ENCODE measurements at places on chromosomes 2 and 18.

- no peak for DNase-seq
These were observed 89.7 kb downstream of the TMEM247 start for GRCh38 chr2:46569061-46569560.

DNA sequence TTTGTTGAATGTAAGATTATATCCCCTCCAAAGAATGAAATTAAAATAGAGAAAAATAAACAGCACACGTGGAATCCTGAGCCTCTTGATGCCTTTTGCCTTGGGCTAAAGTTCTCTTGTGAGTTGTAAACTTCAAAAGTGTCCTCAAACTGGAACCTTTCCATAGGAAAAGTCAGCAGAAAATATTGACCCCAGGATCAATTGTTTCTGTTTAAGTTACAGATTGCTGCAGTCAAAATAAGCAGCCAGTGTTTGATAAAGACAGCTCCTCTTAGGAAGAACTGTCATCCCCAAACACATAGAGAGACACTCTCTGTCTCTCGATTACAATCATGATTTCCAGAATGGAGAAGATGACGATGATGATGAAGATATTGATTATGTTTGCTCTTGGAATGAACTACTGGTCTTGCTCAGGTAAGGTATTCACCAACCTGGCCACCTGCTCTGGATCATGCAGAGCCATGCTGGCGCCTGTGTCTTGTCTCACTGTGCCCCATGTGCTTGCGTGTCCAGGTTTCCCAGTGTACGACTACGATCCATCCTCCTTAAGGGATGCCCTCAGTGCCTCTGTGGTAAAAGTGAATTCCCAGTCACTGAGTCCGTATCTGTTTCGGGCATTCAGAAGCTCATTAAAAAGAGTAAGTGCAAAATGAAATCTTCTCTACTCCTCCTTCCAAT, at the start of gene SPP2:
SPP2 (plus strand) TSS at position 248 of the 681 bp plus-strand sequence; CDS start at position 333, 85 bp downstream.
- no peak for DNase-seq

DNA sequence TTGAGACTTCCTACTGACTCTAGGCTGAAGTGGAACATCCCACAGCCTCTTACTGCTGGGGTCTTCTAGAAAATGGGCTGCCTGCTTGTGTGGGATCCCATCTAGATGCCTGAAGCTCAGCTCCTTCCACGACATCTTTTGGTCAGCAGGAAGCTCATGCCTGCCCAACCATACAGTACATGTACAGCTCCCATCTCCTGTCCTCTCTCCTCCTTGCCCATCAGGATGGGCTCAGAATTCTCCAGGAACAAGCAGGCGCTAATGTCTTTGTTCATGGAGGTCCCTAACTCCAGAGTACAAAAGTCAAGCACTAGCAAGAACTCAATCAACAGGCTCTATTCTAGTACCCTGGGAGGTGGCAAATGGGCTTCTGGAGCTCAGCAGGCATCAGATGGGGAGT, 31.7 kb upstream of the GPR17 start:
- no peak for DNase-seq

- DNase-seq: no peak
These were observed 479.3 kb downstream of the CPS1 start for GRCh38 chr2:211035548-211036185.

GRCh38 chr2:128312411-128312810, 6.3 kb downstream of the HS6ST1 start:
- DNase-seq: no peak

DNA sequence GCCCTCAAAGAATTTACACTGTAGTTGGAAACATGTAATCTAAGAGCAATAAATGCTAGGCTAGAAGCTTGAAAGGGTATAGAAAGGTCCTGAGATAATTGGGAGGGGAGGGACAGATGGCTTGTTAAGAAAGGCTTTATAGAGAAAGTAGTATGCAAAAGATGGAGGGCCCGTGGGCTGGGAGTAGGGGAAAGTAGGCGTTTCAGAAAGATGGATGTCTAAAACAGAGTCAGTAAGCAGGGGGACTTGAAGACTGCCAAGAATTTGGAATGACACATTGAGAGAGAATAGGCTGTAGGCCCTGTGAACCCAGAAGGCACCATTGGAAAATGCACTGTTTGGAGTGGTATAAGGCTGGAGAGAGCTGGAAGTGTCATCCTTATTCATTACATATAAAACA, 822 bp downstream of the PSMG2 start:
- no peak for DNase-seq

- no peak for DNase-seq
These were observed 167.1 kb upstream of the SIX2 start for GRCh38 chr2:45176390-45176789.

GRCh38 chr2:58156780-58157179, 84.3 kb downstream of the FANCL start:
- no peak for DNase-seq

DNA sequence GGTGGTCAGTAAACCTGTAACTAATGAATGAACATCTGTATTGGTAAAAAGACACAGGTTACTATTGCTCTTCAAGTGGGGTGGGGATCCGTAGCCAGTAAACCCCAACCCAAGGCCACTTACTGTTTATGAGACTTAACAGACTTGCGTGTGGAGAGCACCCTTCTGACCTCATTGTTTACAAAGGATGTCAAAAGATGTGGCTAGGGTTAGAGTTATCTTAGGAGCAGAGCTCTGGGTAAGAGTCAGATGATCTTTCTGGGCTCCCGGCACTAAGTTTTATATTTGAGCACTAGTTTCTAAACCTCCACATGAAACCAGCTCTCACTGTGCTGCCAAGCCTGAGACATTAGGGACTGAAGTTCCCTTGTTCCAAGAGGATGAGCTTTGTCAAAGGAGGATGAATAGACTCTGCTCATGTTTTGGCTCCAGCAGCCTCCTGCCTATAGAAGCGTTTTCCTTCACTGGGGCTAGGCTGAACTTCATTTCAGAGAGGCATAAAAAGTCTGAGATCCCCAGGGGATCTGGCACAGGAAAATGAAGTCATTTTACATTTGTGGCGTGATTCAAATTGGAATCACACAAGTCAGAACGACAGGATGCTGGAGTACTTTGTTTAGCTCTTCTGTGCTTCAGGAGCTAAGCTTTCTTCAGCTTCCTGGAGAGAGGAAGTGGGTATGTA, 403.1 kb upstream of the TRIB2 start:
- no peak for DNase-seq

- no peak for DNase-seq
These were observed 104.7 kb upstream of the CDCA7 start for GRCh38 chr2:173249661-173250641.

GRCh38 chr2:9261231-9261883, 54.7 kb downstream of the ASAP2 start:
- DNase-seq: no peak

DNA sequence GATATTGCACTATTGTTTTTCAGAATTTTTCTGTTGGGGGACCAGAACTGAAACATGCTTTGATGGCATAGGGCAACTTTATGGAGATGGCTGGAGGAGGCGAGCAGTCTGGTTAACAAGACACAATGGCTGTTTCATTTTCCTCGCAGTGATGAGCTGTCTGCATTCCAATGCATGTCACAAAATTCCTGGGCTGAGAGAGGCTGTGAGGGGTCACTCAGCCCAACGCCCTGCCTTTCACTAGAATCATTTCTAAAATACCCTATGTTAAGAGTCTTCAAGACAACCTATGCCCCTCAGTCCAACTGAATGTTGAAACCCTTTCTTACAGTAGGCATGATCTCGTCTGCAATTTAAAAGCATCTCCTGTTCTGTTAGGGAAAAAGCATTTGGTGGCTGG, 1090.0 kb downstream of the BCL11A start:
- no peak for DNase-seq

DNA sequence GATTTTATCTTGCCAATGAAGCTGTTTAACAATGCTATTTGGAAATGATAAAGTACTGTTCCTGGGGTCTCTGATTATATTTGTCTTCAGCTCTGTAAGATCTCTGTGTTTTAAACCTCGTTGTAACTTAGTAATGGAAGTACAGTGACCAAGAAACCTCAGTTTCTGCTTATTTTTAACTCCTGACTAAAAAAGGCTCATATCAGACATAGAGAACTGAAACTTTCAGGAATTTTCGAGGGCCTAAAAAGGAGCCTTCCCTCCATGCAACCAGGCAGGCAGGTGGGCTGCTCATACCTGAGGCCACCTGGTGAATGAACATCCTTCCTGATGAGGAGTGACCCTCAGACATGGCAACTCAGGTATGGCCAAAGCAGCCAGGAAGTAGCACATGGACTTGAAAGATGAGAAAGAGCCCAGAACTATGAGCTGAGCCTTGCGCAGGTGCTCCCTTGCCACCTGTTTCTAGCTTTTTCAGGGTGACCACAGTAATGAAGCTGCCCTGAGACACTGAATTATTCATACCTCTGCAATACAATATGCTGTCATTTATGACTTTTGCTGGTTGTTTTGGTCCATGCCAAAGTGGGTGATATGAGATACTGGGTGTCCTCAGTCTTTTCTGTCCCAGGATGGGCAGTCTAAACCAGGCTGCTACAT, 23.9 kb downstream of the MYO3B start:
- no peak for DNase-seq

DNA sequence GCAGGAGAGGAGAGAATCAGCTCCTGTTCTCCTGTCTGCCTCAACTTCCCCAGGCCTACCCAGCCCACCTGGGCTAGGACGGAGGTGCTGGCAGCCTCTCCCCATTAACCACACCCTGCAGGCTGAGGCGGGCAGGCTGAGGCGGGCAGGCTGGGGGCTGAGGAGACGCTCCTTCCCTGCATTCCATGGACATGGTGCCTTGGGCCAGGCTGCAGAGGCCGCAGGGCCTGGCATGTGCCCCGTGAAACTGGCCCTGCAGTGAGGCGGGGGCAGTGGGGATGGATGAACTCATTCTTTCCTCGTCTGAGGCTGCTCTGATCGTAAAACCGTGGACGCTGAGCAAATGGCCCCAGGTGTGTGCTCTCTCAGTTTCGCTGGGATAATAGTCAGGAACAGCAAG, 84.7 kb upstream of the LAPTM4A start:
- DNase-seq: no peak

DNA sequence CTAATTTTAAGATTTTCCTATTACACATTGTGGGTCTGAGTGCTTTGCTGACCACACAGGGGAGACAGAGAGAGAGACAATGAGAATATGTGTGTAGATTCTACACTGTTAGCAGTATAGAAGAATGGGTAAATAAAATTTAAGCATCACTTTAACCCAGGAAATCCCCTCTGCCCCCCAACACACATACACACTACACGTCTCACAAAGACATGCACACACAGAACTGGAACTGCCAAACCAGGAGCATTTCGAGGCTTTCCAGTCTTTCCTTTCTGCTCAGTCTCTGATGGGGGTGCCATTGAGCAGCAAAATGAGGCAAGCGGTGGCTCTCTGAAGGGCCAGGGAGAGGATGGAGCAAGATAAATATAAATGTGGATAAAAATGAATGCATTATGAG, 2.5 kb downstream of the MERTK start:
- no peak for DNase-seq

GRCh38 chr18:59276047-59276446, 2.8 kb upstream of the RAX start:
- DNase-seq: no peak

- no peak for DNase-seq
These were observed 293.9 kb upstream of the SYT4 start for GRCh38 chr18:43571078-43571689.

DNA sequence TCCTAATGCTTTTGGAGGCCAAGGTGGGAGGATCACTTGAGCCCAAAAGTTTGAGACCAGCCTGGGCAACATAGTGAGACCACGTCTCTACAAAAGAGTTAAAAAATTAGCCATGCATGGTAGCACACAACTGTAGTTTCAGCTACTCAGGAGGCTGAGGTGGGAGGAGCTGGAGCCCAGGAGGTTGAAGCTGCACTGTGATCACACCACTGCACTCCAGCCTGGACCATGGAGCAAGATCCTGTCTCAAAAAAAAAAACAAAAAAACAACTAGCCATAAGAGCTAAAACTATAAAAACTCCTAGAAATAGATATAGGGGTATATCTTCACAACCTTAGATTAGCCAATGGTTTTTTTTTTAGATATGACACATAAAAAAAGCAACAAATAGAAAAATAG, 16.9 kb upstream of the COL6A3 start:
- DNase-seq: no peak

- DNase-seq: no peak
These were observed 28.3 kb downstream of the KIF5C start for GRCh38 chr2:148903294-148903693.

GRCh38 chr18:43590182-43590903, 313.1 kb upstream of the SYT4 start:
- no peak for DNase-seq

- no peak for DNase-seq
These were observed 127.1 kb downstream of the LPIN1 start for GRCh38 chr2:11873356-11874154.

GRCh38 chr2:73998451-73998850, 13.7 kb downstream of the TET3 start:
- DNase-seq: no peak

- DNase-seq: no peak
These were observed 536.3 kb upstream of the GCFC2 start for GRCh38 chr2:76247006-76247405.

GRCh38 chr2:170423919-170424318, 246.0 kb downstream of the MYO3B start:
- DNase-seq: no peak

GRCh38 chr2:113898081-113898480, 8.2 kb downstream of the ACTR3 start:
- no peak for DNase-seq

- DNase-seq: no peak
These were observed 15.1 kb downstream of the RDH14 start for GRCh38 chr2:18545384-18545783.
